COR-L47 (cell line): ENCODE measurements at places on chromosomes 13 and 19.

DNA sequence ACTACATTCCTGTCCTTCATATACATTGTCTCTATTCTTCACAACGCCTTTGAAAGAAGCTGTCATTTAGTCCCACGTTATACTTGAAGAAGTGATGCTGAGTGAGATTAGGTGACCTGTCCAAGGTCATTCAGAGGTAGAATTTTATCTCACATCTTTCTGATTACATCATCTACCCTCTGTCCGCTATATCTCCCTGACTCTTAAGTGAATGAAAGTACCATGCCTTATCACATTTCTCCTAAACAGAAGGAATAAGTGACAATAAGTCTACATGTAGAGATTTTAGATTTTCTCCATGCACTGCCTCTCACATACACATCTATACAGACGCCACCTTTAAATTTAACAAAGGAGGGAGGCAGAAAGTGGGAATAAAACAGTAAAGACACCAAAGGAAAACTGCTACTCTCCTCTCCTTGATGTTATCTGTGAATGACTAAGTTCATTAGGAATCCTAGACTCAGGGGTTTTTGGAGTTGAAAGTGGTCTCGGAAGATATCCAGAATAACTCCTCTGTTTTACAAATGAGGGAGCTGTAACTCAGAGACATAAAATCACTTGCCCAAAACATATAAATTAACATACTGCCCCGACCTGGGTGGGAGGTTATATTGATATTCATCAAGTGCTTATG is 4.9 kb upstream of the CLDN10 start:
- no peak for DNase-seq

GRCh38 chr19:49746206-49746958 is 16.7 kb downstream of the TSKS start:
- DNase-seq = no peak

- DNase-seq = no peak
Observed at GRCh38 chr19:16380943-16381755, 56.5 kb downstream of the KLF2 start.

- DNase-seq = no peak
Observed at GRCh38 chr19:911197-912033, 1.6 kb downstream of the R3HDM4 start.

DNA sequence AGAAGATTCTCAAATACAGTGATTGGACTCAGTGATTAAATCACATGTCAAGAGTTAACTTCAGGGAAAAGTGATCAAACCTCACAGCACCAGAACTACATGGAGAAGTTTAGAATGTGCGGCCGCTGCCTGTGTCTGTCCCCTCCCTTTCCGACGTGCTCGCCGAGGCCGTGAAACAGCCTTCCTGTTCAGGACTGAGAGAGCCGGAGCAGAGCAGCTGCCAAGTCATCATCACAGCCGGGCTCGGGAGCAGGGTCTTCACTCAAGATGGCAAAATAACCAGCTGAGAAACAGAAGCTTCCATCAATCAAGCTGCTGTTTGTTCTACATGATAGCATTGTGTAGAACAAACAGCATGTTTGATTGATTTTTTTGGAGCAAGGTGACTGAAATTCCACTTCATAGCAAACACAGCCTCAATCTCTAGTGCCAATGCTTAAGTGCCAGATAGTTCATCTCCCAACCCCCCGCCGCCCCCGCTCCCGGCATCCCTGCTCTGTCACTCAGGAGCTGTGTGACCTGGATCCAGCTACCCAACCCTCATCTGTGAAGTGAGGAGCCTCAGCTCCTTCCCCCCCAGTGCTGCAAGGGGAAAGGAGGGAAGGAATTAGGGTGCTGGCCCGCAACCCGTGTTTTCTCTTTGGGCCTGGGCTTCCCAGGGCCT is 70.6 kb downstream of the HSPH1 start:
- DNase-seq = no peak

- no peak for DNase-seq
Observed at GRCh38 chr13:45518525-45519245, 53.9 kb downstream of the COG3 start.

- DNase-seq = no peak
Observed at GRCh38 chr13:49908637-49909036, 27.5 kb downstream of the SPRYD7 start.
